M059J (cell line): ENCODE measurements at places on chromosomes 16 and 17.

GRCh38 chr17:82439194-82439828 lies 11.2 kb downstream of the CYBC1 start:
- DNase-seq, result no peak

DNA sequence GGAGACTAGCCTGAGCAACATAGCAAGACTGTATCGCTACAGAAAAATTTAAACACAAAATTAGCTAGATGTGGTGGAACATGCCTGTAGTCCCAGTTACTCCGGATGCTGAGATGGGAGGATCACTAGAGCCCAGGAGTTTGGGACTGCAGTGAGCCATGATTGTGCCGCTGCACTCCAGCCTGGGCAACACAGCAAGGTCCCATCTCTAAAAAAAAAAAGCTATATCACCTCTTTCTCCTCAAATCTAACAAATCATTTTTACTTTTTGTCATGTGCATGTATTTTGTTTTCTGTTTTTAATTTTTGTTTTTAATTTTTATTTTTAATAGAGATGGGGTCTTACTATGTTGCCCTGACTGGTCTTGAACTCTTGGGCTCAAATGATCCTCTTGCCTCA lies 5.9 kb downstream of the DUS2 start:
- no peak for DNase-seq

DNA sequence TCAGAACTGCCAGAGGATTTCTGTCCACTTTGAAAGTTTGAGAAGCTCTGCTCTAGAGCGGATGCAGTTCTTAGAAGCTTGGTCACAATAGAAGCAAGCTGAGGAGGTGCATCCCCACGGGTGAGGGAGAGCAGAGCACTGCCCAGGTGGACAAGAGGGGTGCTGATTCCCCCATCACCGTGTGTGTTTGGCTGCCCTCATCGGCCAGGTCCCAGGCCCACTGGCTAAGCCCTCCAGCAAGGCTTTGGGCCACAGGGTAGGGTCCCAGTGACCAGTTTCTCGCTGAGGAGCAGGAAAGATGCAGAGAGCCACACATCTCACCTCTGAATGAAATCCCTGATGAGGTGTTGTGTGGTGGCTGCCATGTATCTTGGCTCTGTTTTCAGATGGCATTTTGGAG lies 26.9 kb downstream of the NMT1 start:
- no peak for DNase-seq

GRCh38 chr17:15457723-15458094 lies 9.7 kb downstream of the CDRT4 start:
- no peak for DNase-seq

DNA sequence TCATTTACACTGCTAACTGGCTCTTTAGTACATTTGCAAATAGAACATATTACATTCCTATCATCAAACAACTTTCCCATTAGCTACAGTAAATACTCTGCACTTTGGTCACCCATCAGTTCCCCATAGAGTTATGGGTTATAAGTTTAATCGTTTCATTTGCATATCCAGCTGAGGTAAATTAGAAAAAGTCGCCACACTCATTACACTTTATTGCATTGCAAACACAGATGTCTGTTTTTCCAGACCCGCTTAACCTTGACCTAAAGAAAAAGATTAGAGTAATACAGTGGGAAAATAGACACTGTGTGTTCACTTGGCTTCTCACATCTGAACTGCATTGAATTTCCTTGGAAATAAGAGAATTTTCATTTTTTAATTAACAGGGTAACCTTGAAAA lies 213.1 kb upstream of the PSMD7 start:
- no peak for DNase-seq

DNA sequence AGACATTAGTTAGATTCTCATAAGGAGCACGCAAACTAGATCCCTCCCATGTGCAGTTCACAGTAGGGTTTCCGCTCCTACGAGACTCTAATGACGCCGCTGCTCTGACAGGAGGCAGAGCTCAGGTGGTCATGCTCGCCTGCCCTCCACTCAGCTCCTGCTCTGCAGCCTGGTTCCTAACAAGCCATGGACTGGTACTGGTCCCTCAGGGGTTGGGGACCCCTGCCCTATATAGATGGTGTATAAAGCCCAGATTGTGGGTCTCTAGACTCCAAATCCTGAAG lies 52.1 kb upstream of the LYRM9 start:
- no peak for DNase-seq

- peak; percentile 96 for DNase-seq
Measured at GRCh38 chr16:15502041-15502725, 67.8 kb downstream of the BMERB1 start.
